ENCODE measurements at places on chromosomes 4 and X.

DNA sequence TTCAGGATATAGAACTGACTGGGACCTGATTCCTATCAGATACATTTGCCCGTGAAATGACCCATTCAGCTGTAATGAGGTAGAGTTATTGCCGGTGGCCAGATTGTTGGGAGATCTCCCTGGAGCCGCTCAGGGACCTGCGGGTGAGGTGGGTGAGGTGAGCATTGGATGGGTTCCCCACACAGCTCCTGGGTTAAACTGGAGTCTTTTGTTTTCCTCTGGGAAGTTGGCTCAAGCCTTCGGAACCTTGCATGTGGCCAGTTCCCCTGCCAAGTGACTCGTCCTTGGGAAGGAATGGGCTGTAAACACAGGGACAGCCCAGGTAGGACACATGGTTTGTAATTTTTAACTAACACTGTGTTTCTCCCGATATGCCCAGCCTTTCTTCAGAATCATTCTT is 31.6 kb upstream of the KIT start:
- DNase-seq: no peak

DNA sequence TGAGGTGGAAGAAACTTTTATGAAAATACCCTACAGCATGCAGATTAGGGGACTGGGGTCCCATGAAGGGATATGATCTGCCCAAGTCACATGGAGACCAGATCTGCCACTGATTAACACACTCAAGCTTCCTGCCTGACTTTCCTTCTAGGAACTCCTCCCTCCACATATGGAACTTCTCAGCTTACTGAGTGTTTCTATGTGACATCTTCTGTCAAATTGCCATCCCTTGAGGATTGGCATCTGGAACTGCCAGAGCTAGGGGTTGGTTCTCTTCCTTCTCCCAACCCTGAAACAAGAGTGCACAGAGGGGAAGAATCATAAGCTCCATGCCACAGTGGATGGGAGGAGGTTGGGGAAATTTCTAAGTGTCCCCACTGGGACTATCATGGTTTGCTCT is 150.6 kb upstream of the MBNL3 start:
- no peak for DNase-seq

- no peak for DNase-seq
These were observed 145.7 kb downstream of the VSIG4 start for GRCh38 chrX:65894133-65894532.

GRCh38 chrX:63656871-63657580 is 128.0 kb downstream of the ARHGEF9 start:
- no peak for DNase-seq

- DNase-seq: no peak
These were observed 169.9 kb downstream of the CPE start for GRCh38 chr4:165548702-165549101.

DNA sequence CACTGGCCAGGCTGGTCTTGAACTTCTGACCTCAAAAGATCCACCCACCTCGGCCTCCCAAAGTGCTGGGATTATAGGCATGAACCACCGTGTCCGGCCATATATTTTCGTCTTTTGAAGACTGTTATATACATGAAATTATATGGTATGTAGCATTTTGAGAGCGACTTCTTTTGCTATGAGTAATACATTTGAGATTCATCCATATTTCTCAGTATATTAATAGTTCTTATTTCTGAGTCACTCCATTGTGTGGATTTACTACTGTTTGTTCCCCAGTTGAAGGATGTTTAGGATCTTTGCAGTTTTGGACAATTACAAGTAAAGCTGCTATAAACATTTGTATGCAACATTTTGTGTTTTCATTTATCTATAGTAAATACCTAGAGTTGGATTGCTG is 34.9 kb downstream of the GNL3L start:
- no peak for DNase-seq

- DNase-seq: no peak
These were observed 25.4 kb upstream of the GNRHR start for GRCh38 chr4:67779631-67780030.

- DNase-seq: no peak
These were observed 174.9 kb upstream of the SMARCAD1 start for GRCh38 chr4:94032754-94033153.

Measured in stimulated activated CD8-positive, alpha-beta memory T cell treated with anti-CD3 and anti-CD28 coated beads, Interleukin-4, amount 100 ng/mL, for 4 hours (primary cell).